ENCODE measurements at places on chromosomes 12 and 14. TPM values are rescaled to one million over a fixed set of nuclear protein-coding genes. Genes with fewer than 3 reads are reported as not detected.

DNA sequence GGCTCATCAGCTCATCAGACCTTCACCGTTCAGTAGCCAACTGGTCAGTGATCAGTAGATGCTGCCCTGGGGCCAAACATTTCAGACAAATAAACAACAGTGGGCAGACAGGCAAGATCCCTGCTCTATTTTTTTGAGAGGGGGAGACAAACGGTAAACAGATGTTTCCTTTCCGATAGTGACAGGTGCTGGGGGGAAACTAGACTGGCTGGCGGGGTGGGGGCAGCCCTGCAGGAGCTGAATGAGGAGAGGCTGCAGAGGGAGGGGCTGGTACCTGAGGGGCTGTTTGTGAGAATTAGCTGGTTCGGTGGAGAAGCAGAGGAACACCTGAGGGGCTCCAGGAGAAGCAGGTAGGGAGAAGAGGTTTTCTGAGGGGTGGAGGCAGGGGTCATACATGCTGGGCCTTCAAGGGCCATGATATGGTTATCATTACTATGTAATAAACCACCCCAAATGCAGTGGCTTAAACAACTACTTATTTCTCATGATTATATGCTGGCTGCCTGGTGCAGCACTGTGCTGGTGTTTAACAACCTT is 8.2 kb upstream of the GOLGA3 start:
- DNase-seq = no peak

GRCh38 chr12:91307957-91308670 is 125.5 kb upstream of the DCN start:
- DNase-seq = no peak

DNA sequence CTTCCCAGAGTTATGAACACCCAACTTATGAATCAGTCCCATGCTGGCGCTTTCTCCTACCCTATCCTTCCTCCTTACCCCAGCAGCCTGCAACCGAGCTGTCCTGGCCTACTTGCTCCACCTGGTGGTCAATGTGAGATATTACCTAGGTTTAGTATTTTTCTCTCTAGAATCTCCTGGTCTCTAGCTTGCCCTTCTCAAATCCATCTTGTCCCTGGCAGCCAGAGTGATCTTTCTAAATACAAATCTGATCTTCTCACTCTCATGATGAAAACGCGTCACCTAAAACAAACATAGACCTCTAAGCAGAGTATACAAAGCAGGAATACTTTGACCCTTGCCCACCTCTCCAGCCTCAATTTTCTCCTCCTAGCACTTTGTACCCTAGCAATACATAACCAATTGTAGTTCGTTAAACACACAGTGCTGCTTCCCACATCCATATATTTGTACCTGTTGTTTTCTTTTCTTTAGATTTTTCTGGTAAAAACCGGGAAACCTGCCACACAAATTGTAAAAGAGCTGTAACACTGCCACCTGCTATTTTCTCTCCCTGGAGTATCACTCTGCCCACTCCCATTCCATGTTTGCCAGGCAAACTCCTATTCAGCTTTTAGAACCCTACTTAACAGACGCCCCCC is 20.0 kb upstream of the TCP11L2 start:
- peak; percentile 71 for DNase-seq

GRCh38 chr14:70791971-70792370 is 17.3 kb downstream of the MAP3K9 start:
- no peak for DNase-seq

NDUFA12 gene
- polyA plus RNA-seq = 200 TPM

ACSS3 gene
- polyA plus RNA-seq = not detected

OTX2 gene
- not detected for polyA plus RNA-seq
